ENCODE measurements at places on chromosomes 3 and 15.

DNA sequence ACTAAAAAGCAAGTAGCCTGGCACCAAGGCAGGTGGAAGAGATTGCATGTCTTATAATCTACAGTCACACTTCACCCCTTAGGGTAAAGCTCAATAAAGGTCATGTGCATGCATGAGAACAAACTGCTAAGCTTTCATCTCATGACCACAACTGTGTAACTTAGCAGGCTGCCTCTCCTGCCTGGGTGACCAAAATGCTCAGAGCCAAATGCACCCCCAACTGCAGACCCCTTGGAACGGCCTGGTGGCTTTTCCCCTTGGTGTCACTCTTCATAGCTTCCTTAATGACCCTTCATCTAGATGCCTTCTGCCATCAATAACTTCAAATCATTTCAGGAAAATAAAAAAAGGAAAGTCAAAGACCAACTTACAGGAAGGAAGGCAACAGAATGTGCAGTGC, 88.1 kb downstream of the ADAMTS17 start:
- no peak for DNase-seq

- DNase-seq = no peak
These were observed 4.6 kb downstream of the FBXL22 start for GRCh38 chr15:63601704-63602185.

GRCh38 chr3:41521010-41521655, 321.8 kb downstream of the CTNNB1 start:
- DNase-seq = no peak

DNA sequence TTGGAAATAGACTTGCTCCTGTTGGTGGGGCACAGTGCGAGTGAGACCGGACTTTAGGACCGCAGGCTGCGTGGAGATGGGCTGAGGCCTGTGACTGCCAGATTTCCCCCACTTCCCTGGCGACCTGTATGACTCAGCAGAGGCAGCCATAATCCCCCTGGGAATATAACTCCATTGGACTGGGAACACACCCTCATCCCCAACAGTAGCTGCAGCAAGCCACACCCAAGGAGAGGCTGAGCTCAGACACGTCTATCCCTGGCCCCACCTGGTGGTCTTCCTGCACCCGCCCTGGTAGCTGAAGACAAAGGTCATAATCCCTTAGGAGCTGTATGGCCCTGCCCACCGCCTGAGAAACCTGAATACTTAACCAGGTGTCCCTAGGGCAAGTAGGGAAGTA, 42.6 kb downstream of the DZIP1L start:
- DNase-seq = no peak

GRCh38 chr3:85360742-85361387, 402.1 kb downstream of the CADM2 start:
- DNase-seq = no peak

- no peak for DNase-seq
These were observed 58.9 kb downstream of the MYO1E start for GRCh38 chr15:59313641-59314332.

- DNase-seq = no peak
These were observed at the start of gene CORO2B for GRCh38 chr15:68578980-68579935. CORO2B (plus strand) TSS chr15:68578993; CDS start chr15:68579263, 270 bp downstream.

- DNase-seq = no peak
These were observed 379.5 kb upstream of the DPH6 start for GRCh38 chr15:35925275-35926006.

DNA sequence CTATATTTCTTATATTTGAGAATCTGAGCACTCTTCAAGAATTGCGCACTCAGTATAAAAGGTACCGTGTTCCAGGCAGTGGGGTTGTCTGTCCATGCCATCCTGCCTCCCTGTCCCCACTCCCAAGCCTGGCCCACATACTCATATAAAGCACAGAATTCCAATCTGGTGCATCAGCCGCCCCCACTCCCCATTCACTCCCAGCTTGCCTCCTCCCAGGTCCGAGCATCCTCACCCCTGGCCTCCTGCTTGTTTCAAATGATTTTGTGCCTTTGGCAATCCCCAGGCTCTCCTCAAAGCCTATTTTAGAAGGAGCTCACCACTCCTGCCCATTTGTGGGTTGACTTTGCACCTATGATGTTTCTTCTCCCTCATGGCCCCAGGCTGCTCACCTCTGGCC, 22.2 kb upstream of the IGF1R start:
- DNase-seq = no peak

- DNase-seq = no peak
These were observed 22.9 kb downstream of the SECISBP2L start for GRCh38 chr15:49023354-49023753.

GRCh38 chr3:59935025-59935424, 885.2 kb upstream of the CFAP20DC start:
- no peak for DNase-seq

DNA sequence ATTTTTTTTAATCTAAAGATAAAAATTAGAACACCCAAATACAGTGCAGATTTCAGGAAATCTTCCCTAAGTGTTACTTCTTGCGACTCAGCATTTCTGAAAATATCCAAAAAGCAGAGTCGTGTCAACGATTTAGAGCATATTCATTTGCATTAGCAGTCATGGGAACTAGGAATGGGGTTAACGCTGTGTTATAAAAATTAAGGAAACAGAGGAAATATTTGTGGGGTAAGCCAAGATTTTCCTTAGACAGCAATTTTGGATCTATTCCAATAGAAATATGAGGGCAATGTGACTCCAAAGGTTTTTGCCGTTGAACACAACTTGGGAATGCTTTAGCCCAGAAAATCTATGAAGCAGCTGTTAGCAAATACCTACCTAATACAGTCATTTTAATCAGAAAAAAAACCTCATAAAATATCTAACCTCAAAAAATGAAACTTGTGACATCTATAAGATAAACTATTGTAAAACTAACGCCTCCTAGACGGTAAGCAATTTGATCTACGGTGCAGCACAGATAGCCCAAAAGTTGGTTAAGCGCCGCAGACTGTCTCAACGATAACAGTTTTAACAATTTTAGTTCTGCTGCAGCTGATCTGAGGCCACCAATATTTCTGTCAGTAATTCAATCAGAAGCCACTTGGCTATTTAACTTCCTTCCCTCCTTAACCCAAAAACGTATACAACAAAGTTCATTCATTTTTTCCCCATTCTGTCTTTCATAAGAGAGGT, 5.8 kb upstream of the ATP11B start:
- DNase-seq = no peak

- no peak for DNase-seq
These were observed 39.3 kb downstream of the CDCP1 start for GRCh38 chr3:45106874-45107273.

DNA sequence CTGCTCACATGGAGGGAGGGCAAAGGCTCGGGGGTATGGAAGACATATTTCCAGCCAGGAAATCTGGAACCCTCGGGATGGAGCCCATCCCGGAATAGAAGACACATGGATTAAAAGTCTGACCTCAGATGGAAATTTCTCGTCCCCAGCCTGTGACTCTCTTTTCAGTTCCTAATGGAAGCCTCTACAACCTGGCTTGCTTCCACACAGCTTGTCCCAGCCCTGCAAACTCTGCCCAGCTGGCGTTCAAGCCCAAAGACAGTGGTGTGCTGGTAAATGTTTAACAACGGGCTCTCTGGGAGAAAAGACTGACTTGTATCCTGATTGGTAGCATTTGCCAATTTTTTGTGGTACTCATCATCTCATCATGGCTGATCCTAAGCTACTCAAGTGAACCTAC, 35.6 kb upstream of the TLE3 start:
- no peak for DNase-seq

GRCh38 chr3:7682822-7683229, 818.8 kb upstream of the LMCD1 start:
- DNase-seq = no peak

DNA sequence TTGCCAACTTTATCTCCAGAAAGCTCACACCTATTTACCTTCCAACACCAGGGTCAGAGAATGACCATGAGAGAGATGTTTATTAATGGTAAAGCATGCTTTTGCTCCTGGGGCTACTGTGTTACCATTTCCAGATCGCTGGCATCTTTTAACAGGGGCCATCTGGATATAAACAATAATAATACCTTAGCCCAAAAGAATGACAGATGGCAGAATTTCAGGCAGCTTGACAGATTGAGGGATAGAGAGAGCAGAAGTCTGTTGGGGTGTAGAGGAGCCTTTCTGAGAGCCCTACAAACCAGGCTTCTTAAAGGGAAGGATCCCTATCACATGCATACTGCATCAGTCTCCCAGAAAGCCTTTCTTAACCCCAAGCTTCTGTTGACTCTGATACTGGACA, 17.7 kb downstream of the RBP1 start:
- no peak for DNase-seq

DNA sequence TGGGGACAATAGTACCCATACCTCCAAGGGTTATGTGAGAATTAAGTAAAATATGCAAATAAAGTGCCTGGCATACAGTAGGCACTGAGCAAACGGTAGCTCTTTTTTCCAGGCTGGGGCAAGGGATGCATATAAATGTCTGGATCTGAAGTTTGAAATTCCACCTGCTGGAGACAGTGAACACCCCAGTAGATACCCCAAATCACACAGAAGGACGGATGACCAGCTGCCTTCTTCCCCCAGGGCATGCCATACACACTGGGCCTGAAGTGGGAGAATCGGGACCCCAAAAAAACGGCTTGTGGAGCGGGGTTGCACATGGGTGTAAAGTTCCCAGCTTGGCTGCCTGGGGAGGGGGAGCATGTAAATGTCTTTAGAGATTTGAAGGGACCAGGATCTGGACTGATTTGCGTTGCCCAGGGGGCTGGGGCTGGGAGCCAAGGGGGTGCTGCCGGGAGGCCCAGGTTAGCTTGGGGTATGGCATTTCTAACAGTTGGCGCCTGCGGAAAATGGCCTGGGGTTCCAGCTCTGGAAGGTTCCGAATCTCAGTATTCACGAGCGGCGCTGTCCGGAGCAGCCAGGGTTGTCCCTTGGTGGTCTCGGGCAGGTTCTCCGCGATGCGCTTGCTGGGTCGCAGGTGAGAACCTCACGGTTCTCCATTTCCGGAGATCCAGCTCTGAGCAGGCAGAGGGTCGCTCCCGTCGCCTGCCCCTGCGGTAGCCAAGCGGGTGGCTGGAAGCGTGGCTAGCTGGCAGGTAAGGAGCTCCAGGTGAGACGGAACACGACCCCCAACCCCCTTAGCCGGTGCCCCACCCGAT, 42.6 kb upstream of the POLG start:
- no peak for DNase-seq

DNA sequence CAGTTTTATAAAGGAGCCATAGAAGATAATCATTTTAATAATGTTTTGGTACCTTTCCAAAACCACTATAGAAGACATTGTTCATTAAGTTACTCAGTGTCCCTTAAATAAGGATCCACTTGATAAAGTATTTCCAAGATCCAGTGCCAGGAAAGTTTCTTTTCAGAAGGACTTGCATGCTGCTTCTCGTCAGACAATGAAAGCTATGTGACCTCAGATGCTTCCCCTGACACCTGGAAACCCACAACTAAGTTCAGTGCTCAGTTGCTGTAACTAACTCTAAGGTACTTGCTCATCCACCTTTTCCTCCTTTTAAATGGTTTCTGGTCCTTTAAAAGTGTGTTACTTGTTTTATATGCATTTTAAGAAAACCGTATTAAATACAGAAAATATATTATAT, 7.3 kb downstream of the SSR3 start:
- no peak for DNase-seq

GRCh38 chr3:6172871-6173642, 687.9 kb upstream of the GRM7 start:
- no peak for DNase-seq

DNA sequence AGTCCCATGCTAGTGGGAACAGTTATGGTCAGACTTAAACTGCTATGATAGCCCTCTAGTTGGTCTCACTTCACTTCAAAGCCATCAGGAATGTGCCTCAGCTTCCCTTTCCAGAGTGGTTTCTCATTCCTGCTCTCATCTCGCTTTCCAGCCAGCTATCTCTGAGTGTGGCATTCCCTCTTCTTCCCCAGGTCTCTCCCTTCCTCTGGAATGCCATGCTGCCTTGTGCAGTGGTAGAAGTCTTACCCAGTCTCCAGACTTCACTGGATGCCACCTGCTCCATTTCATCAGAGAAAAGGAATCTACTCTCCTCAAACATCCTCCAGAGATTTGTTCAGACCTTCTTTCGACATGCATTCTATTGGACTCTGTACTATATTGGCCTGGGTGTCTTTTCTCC, 83.0 kb downstream of the AGBL1 start:
- no peak for DNase-seq

- no peak for DNase-seq
These were observed 243.1 kb upstream of the SETMAR start for GRCh38 chr3:4060064-4060463.

- no peak for DNase-seq
These were observed 260.7 kb upstream of the UMPS start for GRCh38 chr3:124469555-124469954.

DNA sequence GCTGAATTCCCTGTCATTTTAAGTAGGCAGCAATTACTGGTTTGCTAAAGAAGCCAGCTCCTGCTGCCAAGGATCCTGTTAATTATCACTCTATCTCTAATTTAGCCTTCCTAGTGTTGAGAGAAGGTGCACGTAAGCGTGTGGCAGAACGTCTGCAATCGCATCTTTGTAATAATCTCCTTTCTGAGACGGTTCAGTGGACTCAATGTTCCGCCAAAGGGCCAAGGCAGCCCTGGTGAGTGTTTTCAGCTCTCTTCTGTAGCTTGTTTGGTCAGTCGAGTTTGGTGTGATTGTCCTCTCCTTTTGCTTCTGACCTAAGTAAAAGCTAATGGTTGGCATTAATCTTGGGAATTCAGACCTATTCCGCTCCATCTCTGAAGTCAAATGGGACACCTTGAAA, 24.2 kb downstream of the MITF start:
- no peak for DNase-seq

DNA sequence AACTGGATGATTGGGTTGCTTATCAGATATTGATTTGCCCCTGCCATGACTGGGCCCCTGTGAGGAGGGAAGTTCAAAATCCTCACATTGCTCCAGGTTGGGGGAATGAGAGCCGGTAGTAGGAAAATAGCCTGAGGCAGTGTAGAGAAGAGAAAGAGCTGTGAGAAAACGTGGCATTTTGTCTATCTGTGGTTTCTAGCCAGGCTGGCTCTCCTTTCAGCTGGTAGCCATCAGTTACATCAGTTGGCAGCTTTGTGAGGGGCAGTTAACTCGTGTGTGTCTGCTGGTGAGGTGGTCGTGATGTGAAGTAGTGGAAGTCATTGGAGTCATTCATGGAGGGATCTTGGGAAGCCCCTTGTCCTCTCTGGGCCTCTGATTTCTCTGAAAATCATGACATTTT, 5.2 kb downstream of the ESYT3 start:
- no peak for DNase-seq

DNA sequence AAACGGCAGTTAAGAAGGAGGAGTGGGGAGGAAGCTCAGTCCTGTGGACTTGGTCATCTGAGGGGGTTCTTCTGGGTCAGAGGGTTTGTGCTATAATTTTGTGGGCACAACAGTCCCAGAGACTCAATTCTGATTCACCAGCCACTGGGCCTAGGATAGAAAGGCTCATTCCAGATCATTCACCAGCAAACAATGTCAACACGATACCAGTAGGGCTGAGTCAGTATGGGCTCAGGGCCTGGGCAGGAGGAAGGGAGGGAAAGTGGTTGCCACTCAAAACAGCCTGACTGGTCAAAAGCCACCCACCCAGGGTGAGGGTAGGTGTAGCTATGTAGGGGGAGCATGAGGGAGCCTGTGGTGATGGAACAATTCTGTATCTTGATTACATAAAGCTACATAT, 86.9 kb upstream of the MEX3B start:
- DNase-seq = no peak

- no peak for DNase-seq
These were observed 521.0 kb downstream of the GABRG3 start for GRCh38 chr15:27491666-27492621.

- no peak for DNase-seq
These were observed 10.4 kb upstream of the KLF13 start for GRCh38 chr15:31316135-31316795.

- DNase-seq = no peak
These were observed 40.9 kb downstream of the NR1D2 start for GRCh38 chr3:23985747-23986544.

Measured in stimulated activated CD8-positive, alpha-beta memory T cell treated with anti-CD3 and anti-CD28 coated beads, Interleukin-4, amount 100 ng/mL, for 1 hour (primary cell).